Activated CD4-positive, alpha-beta memory T cell treated with anti-CD3 and anti-CD28 coated beads, Interleukin-2, amount 10 ng/mL, durations not matched to agents 7 days and 5 days (primary cell): ENCODE measurements at places on chromosomes 6 and 20. TPM values are rescaled to one million over a fixed set of nuclear protein-coding genes. Genes with fewer than 3 reads are reported as not detected.

- DNase-seq = no peak
- no peaks in the 10 kb centered on the region for H3K36me3 ChIP-seq
- peak overlapping the region; percentile 64 for H3K4me3 ChIP-seq
- peaks cover 33% of the 10 kb centered on the region for H3K27me3 ChIP-seq
- H3K4me1 ChIP-seq = peaks cover 13% of the 10 kb centered on the region
Observed at GRCh38 chr6:35495258-35496035, 1.4 kb downstream of the TEAD3 start.

Gene TMEM151B
- total RNA-seq = not detected

- H3K4me1 ChIP-seq = no peaks in the 10 kb centered on the region
- no peak overlapping the region for H3K27ac ChIP-seq
- no peaks in the 10 kb centered on the region for H3K36me3 ChIP-seq
- H3K27me3 ChIP-seq = peaks cover 2% of the 10 kb centered on the region
- no peak for DNase-seq
Observed at GRCh38 chr6:147563472-147563871, 55.0 kb downstream of the SAMD5 start.

Gene GNRH2
- total RNA-seq = 2.3 TPM

DNA sequence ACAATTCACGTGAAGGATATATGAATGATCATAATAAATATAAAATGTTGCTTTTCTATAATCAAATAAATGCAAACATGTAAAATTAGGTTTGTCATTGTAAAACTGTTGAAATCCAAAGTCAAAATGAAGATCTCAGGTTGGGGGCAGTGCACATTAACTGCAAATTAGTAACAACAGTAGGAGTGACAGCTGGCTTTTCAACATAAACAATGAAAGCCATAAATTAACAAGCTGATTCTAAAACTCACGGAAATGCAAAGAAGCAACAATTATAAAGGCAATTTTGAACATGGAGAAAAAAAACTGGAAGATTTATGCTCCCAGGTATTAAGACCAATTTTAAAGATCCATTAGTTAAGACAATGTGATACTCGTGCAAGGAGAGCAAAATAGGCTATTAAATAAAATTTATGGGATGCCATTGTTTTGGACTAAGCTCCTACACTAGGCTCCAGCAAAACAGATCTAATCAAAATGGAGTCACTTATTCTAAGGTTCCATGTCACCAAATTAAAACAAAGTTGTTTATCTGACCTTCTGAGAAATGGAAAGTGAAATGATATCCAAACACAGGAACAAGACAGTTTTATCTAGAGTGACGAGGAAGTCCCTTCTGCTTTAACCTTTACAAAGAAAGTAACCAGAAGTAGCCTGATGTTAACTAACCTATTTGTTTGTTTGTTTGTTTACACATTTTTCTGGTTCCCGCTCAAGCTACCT, 770.8 kb downstream of the EPHA7 start:
- no peaks in the 10 kb centered on the region for H3K36me3 ChIP-seq
- H3K27me3 ChIP-seq = no peaks in the 10 kb centered on the region
- no peak overlapping the region for H3K4me3 ChIP-seq
- H3K27ac ChIP-seq = no peak overlapping the region

GRCh38 chr6:87742106-87742505, 40.1 kb upstream of the AKIRIN2 start:
- H3K27me3 ChIP-seq = peaks cover 5% of the 10 kb centered on the region
- DNase-seq = peak; percentile 83
- peaks cover 47% of the 10 kb centered on the region for H3K4me1 ChIP-seq
- peak overlapping the region; percentile 83 for H3K27ac ChIP-seq

DNA sequence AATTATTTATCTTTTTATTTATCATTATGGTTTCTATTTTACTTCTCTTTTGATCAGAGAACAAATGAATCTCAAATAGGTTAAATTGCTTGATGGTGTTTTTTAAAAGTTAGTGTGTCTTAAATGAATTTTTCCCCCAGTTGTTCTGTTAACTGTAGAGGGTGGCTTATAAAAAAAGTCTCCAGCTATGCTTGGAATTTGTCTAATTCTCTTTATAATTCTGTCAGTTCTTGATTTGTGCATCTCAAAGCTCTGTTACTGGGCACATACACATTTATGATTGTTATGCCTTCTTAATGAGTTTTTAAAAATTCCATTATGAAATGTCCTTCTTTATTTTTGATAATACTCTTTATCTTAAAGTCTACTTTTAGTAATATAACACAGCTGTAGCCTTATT, 58.0 kb downstream of the LIN28B start:
- DNase-seq = no peak
- H3K27me3 ChIP-seq = peaks cover 7% of the 10 kb centered on the region
- H3K27ac ChIP-seq = no peak overlapping the region

Gene TREML1
- total RNA-seq = not detected

- DNase-seq = no peak
- H3K27ac ChIP-seq = no peak overlapping the region
- peaks cover 6% of the 10 kb centered on the region for H3K27me3 ChIP-seq
- no peak overlapping the region for H3K4me3 ChIP-seq
- no peaks in the 10 kb centered on the region for H3K36me3 ChIP-seq
Observed at GRCh38 chr6:166779963-166780683, 153.1 kb upstream of the RPS6KA2 start.

- H3K27me3 ChIP-seq = no peaks in the 10 kb centered on the region
- no peak for DNase-seq
- no peaks in the 10 kb centered on the region for H3K36me3 ChIP-seq
- no peak overlapping the region for H3K27ac ChIP-seq
Observed at GRCh38 chr6:81731814-81732213, 20.7 kb downstream of the TENT5A start.

DNA sequence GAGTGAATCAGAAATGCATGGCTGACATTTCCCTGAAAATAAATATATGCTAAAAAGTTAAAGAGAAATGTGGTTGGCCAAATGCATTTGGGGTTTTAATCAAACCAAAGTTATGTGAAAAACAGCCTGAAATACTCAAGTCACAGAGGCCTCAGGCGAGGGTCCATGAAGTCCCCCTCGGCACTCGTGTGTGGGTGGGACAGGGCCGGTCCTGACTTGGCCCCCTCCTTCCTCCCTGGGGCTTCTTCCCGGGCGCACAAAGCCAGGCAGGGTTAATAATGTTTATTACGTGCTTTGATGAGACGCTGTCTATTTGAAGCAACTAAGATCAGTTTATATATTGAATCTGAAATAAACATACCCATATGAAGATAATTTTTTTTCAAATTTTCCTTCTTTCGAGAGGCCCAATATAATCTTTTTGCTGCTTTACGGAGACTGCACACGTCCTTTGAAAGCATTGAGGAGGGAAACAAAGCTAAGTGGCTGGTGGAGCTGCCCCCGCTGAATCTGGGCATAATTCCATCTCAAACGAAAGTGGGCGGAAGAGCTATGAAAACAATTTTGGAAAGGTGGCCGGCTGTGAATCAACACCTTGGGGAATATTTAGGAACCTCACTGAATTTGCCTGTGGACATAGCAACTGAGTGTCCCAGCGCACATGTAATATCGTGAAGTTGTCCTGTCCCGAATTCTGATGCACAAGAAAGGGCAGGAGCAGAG, 55.8 kb upstream of the SMOC2 start:
- DNase-seq = no peak
- H3K27ac ChIP-seq = no peak overlapping the region
- H3K36me3 ChIP-seq = no peaks in the 10 kb centered on the region
- H3K4me1 ChIP-seq = no peaks in the 10 kb centered on the region
- H3K4me3 ChIP-seq = no peak overlapping the region

- no peak for DNase-seq
- peaks cover 4% of the 10 kb centered on the region for H3K27me3 ChIP-seq
- no peaks in the 10 kb centered on the region for H3K36me3 ChIP-seq
- H3K4me3 ChIP-seq = no peak overlapping the region
Observed at GRCh38 chr6:144862769-144863168, 577.6 kb downstream of the UTRN start.

Gene PI16
- 8.5 TPM for total RNA-seq

GRCh38 chr20:41072190-41072863, 43.7 kb downstream of the TOP1 start:
- H3K27ac ChIP-seq = peak overlapping the region; percentile 24
- DNase-seq = no peak
- no peaks in the 10 kb centered on the region for H3K27me3 ChIP-seq
- H3K4me3 ChIP-seq = no peak overlapping the region
- H3K4me1 ChIP-seq = peaks cover 67% of the 10 kb centered on the region

Gene PHACTR3
- total RNA-seq = not detected

DNA sequence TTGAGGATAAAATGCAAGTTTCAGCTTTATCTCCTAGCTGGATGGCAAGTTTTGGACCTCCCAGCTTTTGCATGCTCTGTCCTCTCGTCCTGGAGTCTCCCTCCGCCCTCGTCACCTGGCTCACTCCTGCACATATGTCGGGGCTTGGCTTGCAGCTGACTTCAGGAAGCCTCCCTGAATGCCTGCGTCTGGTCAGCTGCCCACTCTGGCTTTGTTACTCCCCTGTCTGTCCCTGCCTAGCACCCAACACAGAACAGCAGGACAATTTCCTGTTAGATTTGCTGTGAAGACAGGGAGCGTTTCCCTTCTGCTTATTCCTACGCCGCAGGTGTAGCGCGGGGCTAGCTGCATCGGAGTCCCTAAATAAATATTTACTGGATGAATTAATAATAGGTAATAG, 5.4 kb downstream of the JPH2 start:
- H3K4me3 ChIP-seq = no peak overlapping the region
- no peaks in the 10 kb centered on the region for H3K4me1 ChIP-seq
- H3K27me3 ChIP-seq = peaks cover 37% of the 10 kb centered on the region
- no peaks in the 10 kb centered on the region for H3K36me3 ChIP-seq
- H3K27ac ChIP-seq = no peak overlapping the region

Gene AGER
- 27.6 TPM for total RNA-seq

DNA sequence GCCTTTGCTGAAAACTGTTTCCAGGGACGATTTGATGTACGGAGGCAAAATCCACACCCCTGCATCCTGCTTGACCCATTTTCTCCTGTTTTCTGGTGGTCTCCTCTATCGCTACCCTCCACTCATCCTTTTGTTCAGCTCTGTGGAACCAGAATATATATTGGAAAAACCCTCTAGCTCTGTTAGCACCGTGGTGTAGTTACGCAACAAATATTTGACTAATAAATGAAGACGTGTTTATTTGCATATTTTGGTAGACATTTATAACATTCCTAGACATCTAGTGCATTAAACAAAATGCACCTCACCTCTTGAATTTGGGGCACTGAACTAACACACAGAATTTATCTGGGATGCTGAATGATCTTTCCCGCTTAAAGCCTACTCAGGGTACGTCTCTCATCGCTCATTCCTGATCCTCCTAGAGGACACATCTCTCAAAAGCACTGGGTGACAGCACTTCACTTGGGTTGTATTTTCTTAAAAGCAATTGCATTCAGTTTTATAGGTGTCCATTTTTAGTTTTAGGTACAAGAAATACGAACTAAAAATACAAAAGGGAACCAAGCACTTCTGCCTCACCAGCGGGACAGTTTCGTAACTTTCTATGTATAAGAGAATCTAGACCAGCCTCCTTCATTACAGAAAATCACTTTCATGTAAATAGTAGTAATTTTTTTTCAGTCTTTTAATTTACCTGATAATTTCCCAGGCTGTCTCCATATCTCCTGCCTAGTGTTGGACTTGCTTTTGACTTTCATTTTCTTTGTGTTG, 59.2 kb downstream of the SNRNP48 start:
- H3K4me1 ChIP-seq = peaks cover 11% of the 10 kb centered on the region
- no peak overlapping the region for H3K4me3 ChIP-seq
- no peak for DNase-seq
- H3K27ac ChIP-seq = no peak overlapping the region
- H3K27me3 ChIP-seq = peaks cover 7% of the 10 kb centered on the region
